ENCODE measurements at places on chromosomes 5 and 9. TPM values are rescaled to one million over a fixed set of nuclear protein-coding genes. Genes with fewer than 3 reads are reported as not detected.
A peak's percentile ranks its signal among the peaks of the same experiment; 100 is the strongest.

DNA sequence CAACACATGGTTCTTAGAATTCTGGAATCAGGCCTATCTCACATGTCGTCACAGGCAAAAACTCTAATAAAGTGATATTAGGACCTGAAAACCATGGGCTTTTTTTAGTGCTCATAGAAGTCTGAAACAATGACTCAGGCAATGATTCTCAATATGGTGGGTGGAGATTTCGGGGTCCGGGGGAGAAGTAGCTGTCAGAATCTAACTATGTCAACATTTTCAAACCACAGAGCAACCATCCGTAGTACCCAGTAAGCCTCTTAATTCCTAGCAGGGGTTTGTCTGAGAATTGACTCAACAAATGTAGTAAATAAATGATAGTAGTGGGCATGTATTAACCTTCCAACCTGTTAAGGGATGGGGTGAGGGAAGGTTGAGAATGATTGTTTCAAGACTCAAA lies 2.6 kb downstream of the AMACR start:
- DNase-seq: no peak

DNA sequence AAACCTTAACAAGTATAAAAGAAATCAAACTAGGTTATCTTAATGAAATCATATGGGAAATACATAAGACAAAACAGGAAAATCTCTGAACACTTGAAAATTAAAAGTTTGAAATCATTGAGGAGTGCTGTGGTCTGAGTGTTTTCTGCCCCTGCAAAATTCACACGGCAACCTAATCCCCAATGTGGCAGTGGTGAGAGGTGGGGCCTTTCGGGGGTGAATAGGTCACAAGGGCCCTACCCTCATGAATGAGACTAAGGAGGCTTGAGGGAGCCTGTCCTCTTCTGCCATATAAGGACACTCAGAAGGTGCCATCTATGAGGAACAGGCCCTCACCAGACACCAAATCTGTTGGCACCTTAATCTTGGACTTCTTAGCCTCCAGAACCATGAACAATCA lies 10.7 kb downstream of the CAMSAP1 start:
- no peak for DNase-seq

Gene MEIKIN
- polyA plus RNA-seq: not detected

Gene EPB41L4A
- 6.1 TPM for polyA plus RNA-seq

DNA sequence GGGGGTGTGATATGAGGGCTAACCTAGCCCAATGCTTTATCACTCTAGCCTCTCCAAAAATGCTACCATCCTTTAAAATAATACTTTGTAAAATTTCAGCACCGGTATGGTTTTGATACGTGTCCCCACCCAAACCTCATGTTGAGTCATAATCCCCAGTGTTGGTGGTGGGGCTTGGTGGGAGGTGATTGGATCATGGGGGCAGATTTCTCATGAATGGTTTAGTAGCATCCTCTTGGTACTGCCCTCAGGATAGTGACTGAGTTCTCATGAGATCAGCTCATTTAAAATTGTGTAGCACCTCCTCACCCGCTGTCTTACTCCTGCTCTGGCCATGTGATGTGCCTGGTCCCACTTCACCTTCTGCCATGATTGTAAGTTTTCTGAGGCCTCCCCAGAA lies 35.0 kb upstream of the ANKH start:
- DNase-seq: no peak

- no peak for DNase-seq
These were observed 42.4 kb upstream of the SMIM32 start for GRCh38 chr5:136235321-136235720.

GRCh38 chr5:141814064-141814964 lies 63.9 kb downstream of the PCDH1 start:
- no peak for DNase-seq

DNA sequence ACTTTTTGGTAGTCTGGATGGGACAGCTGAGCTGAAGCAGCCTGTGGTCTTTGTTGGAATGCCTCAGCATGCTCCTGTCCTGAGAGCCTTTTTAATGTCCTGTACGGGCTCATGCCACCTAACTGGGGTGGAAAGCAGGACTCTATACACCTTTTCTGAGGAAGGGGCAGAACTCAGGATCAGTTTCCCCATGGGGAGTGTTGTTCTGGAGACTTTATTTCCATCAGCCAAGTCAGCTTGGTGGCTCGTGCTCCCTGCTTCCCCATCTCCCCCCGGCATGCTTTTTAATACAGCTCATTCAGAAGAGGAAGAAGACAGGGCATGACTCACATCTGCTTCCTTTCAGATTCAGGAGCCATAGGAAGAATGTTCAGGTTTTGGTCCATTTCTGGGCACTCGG lies 5.1 kb upstream of the SEPTIN8 start:
- no peak for DNase-seq

GRCh38 chr9:81410201-81410600 lies 279.1 kb downstream of the TLE1 start:
- no peak for DNase-seq

- DNase-seq: no peak
These were observed 179.8 kb downstream of the FANCC start for GRCh38 chr9:95137587-95138145.

DNA sequence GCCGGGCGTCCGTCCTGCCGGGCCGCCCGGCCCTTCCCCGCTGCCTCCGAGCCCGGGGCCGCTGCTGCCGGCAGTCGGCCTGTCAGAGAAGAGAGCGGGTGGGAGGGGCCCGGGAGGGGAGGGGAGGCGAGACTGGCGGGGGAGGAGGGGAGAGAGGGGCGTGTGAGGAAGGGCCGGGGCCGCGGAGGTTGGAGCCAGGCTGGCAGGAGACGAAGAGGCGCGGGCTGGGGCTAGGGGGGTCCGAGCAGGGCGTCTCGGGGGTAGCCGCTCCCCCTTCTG lies 570 bp downstream of the CREBRF start:
- no peak for DNase-seq

- no peak for DNase-seq
These were observed 6.1 kb downstream of the ST6GALNAC4 start for GRCh38 chr9:127910613-127911205.

Gene FOXD4
- 2.7 TPM for polyA plus RNA-seq

DNA sequence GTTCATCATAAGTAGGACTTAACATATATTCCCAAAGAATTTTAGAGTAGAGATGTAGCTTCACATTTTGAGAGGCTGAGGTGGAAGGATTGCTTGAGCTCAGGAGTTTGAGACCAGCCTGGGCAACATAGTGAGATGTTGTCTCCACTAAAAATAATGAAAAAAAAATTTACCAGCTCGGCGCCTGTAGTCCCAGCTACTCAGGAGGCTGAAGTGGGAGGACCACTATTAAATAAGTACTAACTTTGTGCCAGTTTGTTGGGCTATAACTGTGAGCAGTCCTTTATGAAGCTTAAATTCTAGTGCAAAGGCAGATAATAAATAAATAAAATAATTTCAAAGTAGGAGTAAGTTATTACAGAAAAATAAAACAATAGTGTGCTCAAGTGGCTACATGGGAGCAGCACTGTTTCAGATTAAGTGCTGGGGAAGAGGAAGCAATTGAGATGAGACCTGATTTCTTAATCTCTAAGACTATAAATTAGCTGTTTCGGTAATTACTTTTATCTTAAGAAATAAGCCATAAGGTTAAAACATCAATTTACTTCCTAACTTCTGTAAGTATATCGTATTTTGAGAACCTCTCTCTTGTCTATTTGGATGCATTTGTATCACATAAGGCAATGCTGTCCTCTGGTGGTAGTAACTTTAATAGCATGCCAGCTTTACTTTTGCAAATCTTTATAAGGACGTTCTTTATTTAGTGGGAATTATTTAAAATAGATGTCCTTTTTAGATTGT lies 98.9 kb downstream of the CSNK1G3 start:
- DNase-seq: peak; percentile 51

DNA sequence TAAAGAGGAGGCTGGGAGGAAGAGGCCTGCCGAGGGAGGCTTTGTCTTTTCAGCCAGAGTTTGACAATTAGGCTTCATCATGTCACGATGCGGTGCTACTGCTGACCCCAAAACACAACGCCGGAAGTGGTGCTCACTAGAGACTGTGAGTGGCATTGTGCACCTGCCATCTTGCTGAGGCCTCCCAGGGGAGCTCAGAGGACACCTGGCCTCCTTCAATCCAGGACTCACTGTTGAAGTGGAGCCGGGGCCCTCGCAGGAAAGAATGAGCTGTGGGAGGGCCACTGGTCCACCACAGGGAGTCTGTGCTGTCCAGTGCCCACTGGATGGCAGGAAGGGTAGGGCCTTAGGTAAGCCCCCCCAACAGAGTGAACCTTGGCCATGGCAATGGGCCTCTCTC lies 12.7 kb upstream of the SLC25A48 start:
- no peak for DNase-seq

DNA sequence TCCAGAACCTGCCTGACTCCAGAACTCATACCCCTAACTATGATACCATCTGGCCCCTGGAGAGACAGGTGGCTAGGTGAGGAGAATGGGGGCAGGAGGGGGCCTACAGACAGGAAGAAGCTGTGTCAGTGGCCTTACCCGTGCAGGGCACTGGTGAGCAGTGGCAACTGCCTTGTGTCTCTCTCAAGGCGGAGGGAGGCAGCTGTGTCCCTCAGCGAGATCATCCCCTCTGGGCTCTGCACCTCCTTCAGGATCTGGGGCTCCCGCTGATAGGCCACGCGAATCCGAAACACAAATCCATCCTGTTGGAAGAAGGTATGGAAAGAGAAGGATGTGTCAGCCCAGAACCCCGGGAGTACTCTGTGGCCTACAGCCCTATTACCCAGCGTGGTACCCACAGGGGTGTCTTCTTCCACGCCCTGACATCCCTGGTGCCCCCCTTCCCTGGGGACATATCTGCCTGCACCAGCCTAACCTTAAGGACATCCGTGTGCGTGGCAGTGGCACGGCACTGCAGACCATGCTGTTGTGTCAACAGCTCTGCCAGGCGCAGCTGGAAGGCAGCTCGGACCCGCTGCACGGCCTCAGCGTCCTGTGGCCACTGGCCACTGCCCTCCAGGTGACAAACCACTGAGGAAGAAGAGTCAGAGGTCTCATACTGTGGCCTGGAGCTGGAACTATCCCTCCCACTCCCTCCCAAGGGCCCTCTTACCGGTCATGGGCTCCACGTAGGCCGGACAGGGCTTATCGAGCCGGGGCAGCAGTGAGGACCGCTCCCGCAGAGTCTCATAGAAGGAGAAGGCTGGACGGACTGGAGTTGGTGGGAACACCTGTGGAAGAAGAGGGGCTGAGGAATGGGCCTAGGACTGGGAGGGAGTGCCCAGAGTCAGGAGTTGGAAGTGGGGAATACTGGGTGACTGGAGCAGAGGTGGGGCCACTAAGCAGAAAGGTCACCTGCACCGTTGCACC lies 7.8 kb downstream of the NOL6 start:
- DNase-seq: no peak

DNA sequence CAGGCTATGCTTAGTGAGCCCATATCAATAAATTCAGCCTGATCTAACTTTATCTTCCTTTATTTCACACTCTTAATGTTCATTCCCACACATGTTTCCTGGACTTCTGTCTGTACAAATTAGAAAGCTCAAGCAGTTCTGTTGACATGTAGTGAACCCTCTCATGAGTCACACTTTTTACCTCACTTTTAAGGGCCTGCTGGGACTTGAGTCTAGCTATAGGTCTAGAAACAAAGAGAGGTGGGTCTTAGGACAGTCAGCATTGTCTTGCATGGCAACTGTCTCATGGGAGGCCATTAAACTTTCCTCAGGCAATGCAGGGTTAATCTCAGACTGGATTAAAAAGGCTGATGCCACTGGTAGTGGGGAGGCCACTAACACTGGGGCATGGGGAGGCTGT lies 8.6 kb upstream of the CCNH start:
- DNase-seq: no peak

GRCh38 chr9:108694170-108694569 lies 161.6 kb downstream of the ACTL7B start:
- no peak for DNase-seq

GRCh38 chr5:158309088-158309807 lies 450.3 kb upstream of the CLINT1 start:
- peak; percentile 33 for DNase-seq

Gene SLC6A19
- not detected for polyA plus RNA-seq

DNA sequence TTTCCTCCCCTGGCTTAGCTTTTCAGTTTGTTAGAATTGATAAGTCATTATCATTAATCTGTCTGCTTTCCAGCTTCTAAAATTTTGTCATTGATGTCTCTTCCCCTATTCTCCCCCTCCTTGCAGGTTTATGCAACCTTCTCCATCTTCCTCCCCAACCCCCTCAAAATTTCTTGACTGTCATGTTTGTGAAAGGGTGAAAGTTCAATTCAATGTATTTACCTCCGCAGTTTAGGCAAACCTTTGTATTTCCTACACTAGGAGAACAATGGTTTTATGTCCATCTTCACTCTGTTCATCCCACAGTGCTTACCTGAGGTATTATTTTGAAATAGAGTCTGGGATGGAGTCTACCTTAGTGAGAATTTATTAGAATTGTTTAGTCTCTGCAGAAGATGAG lies 117.9 kb downstream of the ALDH1A1 start:
- no peak for DNase-seq

DNA sequence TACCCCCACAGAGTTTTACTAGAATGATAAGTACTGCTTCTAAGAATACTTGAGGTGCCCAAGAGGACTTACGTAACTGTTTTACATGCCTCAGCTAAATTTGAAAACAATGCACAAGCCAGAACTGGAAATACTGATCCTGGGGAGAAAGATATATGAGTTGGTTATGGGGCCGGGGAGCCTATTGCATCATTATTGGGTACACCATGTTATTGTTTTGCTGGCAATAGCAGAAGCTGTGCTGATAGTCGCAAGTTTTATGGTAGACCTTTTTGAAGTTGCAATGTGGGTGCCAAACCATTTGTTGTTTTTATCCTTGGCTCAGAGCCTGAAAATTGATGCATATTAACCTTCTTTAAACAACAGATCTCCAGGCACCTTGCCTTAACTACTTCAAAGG lies 108.4 kb upstream of the DHFR start:
- DNase-seq: no peak

Gene ZNF169
- 4.3 TPM for polyA plus RNA-seq

DNA sequence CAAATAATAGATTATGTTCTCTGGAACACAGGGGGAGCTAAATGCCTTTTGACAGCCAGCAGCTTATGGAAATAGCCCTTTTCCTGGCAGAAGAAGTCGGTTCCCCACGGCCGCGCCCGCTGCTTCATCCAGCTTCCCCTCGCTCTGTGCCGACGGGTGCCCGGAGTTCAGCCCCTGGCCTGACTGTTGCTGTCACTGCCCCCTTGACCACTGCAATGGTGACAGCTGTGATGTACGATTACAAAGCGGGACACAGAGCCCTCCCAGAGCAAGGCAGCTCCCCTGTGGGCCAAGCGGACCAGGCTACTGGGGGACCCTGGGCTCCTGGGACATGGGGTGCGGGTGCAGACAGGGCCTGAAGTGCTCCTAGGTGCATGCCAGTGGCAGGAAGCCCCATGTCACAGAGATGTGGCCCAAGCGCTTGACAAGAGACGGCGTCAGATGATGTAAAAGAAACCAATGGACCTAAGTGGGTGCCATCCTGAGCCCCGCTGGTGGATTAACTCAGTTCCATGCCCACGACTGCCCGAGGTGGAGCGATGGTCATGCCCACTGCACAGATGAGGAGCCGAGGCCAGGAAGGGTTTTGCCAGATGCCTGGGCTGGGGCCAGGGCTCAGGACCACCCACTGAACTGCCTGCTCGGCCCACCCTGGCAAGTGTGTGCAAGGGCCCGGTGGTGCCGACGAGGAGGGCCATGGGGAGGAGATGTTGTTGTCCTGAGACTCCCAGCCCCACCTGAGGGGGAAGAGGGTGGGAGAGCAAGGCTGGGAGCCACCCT lies 13.2 kb upstream of the CLPTM1L start:
- no peak for DNase-seq

Measured in hindlimb muscle (tissue), 1 donor.